ENCODE measurements at places on chromosomes 12 and 14.

DNA sequence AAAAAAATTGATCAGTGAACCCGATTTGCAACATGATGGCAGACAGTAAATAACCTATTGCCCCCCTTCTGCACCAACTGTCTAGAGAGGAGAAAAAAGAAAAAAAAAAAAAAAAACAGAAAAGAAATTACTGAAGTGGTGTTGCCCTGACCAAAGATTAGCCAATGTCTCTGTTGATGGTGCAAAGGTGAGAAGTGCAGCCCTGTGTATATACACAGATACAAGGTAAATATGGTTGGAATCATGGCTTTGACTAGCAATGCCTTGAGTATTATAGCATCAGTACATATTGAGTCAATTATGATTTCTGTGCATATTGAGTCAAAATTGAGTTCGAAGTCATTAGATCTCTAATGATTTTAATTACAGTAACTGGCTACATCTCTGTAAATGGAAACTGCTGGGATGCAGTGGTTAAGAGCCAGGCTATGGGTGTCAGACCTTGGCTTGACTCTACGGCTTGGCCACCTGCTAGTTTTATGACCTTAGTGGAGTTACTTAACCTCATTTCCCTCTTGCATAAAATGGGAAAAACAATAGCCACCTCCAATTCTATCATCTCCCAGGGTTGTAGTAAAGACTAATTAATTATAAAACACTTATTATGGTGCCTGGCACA is 51.0 kb downstream of the EGLN3 start:
- DNase-seq, result no peak

DNA sequence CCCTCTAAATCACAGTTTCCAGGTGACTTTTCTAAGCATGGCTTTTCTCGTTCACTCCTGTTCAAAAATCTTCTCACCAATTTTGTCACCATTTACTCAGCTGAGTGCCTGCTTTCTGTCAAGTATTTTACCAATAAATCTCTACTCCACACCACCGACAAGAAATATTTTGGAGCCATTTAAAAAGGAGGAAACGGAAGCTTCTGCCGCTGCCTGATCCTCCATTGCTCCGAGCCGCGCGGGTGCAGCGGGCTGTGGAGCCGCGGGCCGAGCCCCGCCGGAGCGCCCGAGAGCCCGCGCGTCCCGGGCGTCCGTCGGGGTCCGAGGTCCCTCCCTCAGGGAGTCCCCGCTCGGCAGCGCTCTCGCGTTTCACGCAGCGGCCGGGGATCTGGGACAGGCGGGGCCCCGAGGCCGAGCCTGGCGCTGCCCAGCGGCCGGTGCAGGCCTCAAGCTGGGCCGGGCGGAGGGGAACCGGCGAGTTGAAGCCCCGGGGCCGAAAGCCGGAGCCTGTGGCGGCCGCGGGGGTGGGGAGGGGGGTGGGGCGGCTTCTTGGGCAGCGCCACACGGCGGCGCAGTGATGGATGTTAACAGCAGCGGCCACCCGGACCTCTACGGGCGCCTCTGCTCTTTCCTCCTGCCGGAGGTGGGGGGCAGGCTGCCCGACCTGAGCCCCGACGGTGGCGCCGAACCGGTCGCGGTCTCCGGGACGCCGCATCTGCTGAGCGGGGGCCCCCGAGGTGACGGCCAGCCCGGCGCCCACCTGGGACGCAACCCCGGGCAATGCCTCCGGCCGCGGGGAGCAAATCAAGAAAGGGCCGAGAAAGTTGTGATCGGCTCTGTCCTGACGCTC is 1.1 kb upstream of the HEBP1 start:
- no peak for DNase-seq

GRCh38 chr12:7035463-7035862 is 17.2 kb upstream of the LPCAT3 start:
- no peak for DNase-seq

DNA sequence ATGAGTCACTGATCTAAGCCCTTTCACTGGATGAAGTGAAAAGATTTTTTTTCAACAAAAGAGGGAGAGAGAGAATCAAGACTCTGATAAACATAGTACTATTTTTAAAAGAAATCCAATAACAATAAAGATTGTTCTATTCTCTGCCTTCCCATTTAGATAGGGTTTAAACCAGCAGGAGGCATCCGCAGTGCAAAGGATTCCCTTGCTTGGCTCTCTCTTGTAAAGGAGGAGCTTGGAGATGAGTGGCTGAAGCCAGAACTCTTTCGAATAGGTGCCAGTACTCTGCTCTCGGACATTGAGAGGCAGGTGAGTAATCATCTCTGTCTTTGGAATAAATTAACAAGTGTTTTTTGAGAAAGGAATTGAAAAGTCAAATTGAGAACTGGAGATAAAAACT is 124.9 kb downstream of the DERA start:
- DNase-seq, result no peak

DNA sequence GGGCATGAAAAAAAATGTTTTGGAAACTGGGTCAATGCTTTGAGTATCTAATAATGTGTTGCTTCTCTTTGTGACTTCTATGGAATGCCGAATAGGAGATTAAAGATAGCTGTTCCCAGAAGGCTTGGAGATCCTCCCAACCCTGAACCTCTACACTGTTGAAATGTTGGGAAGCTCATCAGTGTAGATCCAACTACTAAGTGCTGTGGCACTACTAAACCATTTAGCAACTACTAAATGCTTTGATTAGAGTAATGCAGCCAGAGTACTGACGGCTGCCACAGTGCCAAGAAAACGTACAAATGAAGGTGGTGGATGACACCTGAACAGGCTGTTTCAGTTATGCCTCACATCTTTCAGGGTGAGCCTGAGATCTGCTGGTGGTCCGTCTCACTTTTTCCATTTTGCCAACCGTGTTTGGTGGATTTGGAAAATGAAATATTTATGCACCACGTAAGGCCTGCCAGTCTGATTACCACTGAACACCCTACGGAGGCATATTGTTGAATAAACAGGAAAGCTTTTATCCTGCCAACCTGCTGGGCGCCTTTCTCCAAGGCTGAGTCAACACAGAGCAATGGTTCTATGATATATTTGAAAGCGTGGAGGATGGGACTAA is 938.0 kb upstream of the FLRT2 start:
- DNase-seq, result no peak

GRCh38 chr12:102573237-102573636 is 92.9 kb upstream of the IGF1 start:
- DNase-seq, result no peak

DNA sequence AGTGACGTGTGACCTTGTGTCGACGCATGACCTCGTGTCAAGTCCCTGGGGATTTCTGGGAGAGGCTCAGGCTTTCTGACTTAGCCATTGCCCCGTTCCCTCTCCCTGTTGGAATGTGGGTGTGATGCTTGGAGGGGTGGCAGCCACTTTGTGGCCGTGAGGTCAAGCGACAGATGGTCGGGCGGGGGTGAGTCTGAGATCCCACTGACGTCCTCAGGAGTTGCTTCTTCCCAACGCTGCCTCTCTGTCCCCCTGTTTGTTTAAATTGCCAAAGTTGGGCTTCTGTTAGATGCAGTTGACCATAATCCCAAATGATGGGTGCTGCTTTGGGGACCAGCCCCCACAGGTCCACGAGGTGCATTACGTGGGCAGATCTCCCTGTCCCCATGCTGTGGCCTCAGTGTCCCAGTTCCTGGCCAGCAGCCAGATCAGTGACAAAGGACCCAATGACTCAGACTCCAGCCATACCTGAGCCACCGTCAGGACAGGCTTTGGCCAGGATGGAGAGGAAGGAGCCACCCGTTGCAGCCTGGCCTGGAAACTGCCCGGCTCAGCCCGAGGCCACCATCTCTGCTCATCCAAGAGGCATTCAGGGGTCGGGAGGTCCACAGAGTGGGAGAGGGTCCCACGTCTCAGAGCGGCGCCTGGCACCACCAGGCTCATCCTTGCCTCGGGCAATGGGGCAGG is 34.4 kb upstream of the GALNT9 start:
- DNase-seq, result no peak

- no peak for DNase-seq
These were observed 15.7 kb downstream of the ACTR6 start for GRCh38 chr12:100216337-100216736.

- DNase-seq, result no peak
These were observed 35.7 kb upstream of the GTF2A1 start for GRCh38 chr14:81256289-81256960.

GRCh38 chr14:31745741-31746140 is 184.5 kb downstream of the NUBPL start:
- no peak for DNase-seq

GRCh38 chr12:52796839-52797528 is 1.1 kb upstream of the KRT3 start:
- no peak for DNase-seq

DNA sequence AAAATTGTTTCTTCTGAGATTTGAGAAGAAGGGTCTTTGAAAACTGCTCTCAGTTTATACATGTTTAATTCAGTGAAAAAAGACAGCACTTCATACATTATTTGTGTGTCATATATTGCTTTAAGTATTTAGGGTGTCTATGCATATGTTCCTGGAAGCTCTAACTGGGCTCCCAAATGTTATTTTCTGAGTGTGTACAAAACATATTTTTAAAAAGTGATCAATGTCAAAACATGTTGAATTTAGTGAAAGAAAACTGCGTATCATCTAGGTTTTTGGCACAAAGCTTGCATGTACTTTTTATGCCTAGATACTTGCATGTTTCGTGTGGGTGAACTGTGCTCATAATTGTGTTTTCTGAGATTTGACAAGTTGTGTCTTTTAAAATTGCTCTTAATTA is 81.6 kb downstream of the ASCL4 start:
- no peak for DNase-seq

DNA sequence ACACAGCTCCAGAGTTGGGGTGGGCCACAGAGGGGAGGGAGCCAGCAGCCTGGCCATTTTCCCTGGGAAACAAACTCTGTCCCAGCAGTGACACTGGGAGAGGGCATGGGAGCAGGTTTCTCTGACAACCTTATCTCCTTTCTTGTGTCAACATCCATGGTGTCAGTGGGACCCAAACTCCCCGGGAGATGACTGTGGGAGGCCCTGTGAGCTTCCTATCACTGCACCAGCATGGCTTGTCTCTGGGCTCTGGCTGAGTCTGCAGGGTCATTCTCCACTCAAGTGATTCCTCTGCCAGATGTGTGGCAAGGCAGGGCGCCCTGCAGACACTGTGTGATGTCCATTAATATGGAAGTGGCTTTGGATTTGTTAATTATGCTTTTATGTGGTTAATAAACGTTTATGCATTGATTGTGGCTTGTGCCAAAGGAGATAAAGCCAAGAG is 10.1 kb downstream of the LRTM2 start:
- no peak for DNase-seq

DNA sequence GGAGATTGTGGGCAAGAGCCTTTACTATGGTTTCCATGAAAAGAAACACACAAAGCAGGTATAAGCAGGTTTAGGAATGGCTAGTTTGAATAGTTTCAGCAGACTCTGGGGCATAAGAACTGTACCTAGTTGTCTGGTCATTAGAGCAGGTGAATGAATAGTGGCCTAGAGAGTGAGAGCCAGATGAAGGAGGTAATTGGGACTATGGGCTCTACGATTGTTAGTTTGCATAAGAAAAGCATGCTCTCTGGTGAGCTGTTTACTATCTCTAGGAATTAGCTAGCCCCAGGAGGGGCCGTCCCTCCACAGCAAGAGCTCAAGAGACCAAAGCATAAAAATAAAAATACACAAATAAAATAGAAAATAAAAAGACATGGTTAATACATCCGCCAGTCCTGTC is 397.5 kb upstream of the GARIN6 start:
- no peak for DNase-seq

- no peak for DNase-seq
These were observed 173.7 kb upstream of the TMPO start for GRCh38 chr12:98341732-98342131.

DNA sequence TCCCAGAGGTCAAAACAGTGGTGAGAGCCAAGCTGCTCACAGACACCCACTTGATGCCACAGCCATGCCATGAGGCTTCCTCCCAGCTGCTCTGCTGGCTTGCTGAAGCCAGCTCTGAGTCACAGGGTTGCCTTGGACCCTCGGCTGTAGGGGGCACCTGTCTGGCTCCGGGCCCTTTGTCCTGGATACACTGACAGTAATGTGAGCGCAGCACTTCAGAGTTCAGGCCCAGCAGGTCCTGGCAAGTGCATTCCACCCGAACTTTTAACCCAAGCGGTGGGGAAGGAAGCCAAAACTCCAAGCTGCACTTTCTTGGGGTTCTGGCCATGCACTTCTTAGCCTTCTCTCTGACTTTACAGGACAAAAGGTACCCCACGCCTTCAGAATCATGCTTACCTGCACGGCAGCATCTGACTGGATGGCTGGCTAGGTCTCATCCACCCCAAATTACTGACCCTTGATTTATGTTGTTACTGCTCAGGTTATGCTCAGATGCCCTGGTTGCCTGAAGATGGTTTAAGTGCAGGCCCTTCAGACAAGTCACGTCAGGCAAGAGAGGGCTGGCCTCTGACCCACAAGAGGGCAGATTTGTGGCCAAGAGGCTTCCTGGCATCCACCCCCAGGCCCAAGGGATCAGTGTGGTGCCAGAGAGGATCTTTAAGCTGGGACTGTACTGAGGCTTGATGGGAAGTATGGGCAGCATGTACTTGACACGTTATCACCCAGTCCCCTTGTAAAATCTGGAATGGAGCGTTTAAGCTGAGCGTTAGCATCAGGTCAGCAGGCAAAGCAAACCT is 24.8 kb downstream of the SLC25A29 start:
- no peak for DNase-seq

- DNase-seq, result no peak
These were observed 3.4 kb upstream of the PPM1A start for GRCh38 chr14:60245380-60246177.

DNA sequence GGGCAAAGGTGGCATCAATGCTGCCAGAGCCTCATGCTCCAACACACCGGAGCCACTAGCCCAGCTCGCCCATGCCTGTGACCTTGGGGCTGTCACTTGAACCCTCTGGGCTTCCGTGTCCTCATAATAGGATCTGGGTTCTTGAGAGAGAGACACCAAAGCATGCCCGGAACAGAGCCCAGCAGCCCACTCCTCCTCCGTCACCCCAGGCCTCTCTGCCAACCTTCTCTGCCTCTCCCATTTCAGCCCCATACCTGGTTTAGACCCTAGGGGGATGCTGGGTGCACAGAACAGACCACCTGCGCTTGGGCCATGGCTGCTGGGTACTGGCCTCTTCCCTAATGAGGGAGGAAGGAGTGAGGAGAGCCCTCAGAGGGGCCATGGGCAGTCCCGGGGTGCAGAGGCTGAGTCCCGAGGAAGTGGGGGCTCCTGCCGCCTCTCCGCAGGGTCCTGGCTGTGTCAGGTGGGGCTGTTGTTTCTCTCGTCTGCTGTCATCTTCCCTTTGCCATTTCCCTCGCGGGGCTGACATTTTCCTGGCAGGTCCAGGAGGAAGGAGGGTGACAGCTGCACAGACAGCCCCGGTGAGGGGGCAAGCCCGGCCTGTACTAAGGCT is 172.4 kb upstream of the RTL1 start:
- DNase-seq, result no peak

DNA sequence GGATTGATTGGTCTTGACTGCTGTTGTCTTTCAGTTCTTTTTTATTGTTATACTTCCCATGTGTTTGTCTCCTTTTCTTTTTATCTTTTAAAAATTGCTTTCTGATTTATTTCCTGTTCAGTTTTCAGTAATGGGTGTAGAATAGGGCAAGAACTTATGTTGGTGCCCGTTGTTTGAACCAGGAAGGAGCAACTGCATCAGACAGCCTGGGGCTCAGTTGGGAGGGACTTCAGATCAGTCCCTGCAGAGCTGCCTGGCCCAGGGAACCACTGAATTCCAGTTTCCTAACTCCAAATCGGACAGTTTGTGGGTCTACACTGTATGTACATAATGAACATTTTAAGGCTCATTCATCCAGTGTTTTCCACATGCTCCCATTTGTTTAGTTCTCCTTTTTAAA is 64.9 kb downstream of the FBXO34 start:
- DNase-seq, result no peak

- no peak for DNase-seq
These were observed 2.0 kb downstream of the SYNE3 start for GRCh38 chr14:95514131-95515079.
